A673 (cell line): ENCODE measurements at places on chromosomes 3 and 15.

DNA sequence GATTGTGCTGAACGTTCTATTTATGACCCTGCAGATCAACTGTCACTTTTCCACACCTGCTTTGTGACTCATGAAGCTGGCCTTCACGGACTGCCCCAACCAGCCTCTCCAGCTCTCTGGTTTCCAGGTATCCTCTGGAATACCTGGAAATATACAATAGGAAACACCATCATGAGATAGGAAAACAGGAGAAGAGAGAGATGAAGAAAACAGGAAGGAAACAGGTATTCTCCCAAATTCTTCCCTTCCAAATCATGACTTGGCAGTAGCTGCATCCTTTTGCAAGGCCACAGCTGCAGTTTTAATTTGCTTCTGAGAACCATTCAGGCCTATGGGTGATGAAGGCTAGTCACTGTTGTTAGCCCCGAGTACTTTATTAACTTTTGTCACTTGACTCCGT is 909.1 kb downstream of the EPHA3 start:
- DNase-seq: no peak

DNA sequence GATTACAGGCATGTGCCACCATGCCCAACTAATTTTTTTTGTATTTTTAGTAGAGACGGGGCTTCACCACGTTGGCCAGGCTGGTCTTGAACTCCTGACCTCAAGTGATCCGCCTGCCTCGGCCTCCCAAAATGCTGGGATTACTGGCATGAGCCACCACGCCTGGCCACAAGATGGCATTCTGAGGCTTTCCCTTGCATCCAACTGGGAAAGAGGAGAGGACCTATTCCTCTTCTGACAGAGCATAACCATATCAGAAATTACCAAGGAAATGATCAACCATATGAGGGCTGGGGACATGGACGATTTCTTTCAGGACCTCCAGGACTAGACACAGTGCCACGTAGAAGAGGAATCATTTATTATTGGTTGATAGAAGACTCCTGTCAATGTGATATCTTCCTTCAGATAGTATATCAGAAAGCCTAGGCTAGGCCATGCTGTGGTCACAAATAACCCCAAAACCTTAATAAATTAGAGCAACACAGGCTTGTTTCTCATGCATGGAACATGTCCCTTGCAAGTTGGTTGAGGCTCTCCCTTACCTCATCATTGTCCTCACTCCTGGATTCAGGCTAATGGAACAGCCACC is 372.3 kb upstream of the IL12A start:
- peak; percentile 37 for DNase-seq

DNA sequence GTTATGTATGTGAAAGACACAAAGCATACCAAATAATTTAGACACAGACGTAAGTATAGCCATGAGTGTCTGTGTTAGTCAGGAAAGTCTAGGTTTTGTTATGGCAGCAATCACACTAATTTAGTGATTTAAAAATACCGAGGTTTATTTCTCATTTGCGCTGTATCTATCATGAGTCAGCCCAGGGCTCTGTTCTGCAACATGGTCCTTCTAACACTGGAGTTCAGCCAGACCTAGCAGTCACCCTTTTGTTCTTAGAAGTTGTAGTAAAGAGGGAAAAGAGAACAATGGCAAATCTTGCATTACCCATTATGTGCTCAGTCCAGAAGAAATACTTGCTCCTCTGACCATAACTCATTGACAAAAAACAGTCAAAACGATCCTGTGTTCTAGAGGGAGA is 311.5 kb downstream of the NLGN1 start:
- DNase-seq: no peak

DNA sequence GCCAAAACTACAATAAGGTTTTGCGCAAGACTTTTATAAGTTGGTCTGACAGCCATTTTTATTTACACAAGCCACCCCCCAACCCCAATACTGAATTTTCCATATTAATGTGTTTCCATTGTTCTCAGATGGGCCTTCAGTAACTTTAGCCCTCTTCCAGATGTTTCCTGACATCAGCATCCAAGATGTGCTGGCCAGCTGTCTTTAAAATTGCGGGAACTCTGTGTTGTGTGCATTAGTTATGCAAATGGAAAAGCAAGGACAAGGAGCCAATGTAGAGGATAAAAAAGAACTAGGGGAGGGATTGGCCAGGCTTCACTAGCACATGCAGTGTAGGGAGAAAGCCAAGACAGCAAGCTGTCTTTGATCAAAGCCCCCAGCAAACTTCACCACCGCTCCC is 45.4 kb downstream of the COMMD2 start:
- peak; percentile 55 for DNase-seq

GRCh38 chr3:159824333-159824732 is 164.3 kb upstream of the IL12A start:
- DNase-seq: no peak

DNA sequence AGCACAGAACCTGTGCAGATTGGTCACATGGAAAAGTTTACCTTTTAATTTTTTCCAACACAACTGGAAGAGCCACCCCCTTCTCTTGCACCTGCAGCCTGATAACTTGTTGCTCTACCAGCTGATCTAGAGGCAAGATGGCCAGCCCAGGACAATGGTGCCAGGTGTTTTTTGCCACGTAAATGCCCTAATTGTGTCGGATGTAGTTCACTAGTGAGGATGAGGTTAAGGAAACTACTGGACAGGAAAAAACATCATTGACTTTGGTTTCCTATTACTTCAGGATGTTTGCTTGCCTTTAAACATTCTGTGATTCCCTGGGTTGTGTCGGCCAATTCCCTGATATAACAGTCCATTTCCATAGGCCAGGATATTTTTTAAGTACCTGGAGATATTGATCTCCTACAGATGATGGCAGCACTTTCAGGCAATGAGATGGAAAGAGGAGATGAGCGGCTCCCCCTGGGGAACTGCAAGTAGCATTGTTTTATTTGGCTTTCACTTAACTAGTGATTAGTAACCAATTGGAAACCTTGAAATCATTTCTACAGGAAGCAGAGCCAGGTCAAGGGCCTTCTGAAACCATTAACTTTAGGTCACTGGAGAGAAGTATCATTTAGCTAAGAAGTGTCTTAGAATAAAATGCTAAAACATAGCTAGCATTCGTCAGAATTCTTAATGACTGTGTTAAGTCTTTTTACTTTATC is 72.5 kb downstream of the OSBPL10 start:
- DNase-seq: no peak

GRCh38 chr15:99823346-99823745 is 90.1 kb upstream of the LYSMD4 start:
- DNase-seq: no peak

- DNase-seq: no peak
Observed at GRCh38 chr3:106114848-106115247, 246.0 kb upstream of the CBLB start.

DNA sequence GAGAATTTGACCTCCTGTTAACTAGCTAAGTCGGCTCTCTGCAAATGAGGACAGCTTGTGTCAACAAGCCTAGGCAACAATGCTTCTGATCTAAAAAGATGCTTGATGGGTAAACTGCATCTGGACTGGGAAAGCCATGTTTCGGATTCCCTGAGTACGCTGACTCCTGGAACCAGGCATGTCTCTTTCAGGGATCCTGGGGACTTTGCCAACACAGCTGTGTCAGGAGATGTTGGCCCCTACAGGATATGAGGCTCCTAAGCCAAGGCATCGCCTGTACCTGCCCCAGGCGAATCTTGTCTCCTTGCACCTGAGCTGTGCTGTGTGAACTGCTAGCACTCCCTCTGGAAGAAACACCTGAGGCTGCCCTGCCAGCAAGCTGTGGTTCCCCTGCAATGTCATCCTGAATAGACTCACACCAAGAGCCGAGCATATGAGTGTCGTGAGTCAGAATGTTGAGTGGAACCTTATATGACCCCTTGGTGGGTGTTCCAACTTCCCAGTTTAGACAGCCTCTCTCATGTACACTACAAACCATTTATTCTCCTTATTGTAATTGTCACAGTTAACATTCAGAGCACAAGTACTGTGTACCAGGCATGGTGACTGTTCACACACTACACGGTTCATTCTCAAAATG is 17.0 kb downstream of the EOGT start:
- DNase-seq: no peak

DNA sequence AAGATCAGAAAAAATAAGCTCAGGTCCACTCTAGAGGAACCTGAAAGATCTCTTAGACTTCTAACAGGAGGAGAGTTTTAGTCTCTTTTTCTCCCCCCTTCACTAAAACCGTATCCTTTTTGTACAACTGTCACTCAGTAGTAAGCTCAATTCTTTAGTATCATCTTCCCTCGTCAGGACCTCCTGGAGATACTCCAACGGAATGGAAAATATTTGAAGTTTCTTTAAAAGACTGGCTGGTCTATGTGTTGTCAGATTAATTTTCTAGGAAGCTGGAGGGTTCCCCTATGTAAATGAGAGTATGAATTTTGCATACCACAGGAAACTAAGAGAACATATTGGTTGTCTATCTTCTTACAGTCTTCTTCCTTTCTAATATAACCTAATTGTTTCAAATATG is 747.7 kb upstream of the CBLB start:
- no peak for DNase-seq

DNA sequence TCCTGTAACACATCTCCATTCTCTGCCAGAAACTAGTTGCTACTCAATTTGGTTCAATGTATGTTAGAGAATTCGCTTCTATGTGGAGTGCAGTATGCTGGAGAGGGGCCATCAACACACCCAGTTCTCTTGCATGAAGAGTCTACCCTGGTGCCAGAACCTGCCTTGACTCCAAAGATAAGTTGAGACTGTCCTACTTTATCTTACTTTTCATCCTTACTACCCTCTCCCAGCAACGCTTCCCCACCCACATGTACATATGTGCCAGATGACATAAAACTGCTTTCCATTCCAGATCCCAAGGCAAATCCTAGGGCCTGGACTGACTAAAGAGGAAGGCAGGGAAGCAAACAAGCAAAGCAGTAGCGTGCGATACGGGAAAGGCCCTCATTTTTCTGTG is 442.6 kb upstream of the THRB start:
- no peak for DNase-seq

GRCh38 chr3:180072786-180073185 is 36.0 kb upstream of the PEX5L start:
- DNase-seq: no peak
